Activated CD8-positive, alpha-beta memory T cell treated with anti-CD3 and anti-CD28 coated beads for 48 hours (primary cell): ENCODE measurements at places on chromosomes 6 and 20.
A peak's percentile ranks its signal among the peaks of the same experiment; 100 is the strongest.

- DNase-seq = no peak
Observed at GRCh38 chr6:107611094-107611810, 121.3 kb downstream of the SOBP start.

- DNase-seq = no peak
Observed at GRCh38 chr6:28609672-28610071, 84.0 kb downstream of the GPX5 start.

- peak; percentile 73 for DNase-seq
Observed at GRCh38 chr6:31769684-31770371, 7.3 kb downstream of the VWA7 start.

GRCh38 chr20:10483691-10484090, 48.6 kb downstream of the SLX4IP start:
- DNase-seq = no peak

GRCh38 chr6:145929037-145929633, 35.0 kb downstream of the SHPRH start:
- no peak for DNase-seq

DNA sequence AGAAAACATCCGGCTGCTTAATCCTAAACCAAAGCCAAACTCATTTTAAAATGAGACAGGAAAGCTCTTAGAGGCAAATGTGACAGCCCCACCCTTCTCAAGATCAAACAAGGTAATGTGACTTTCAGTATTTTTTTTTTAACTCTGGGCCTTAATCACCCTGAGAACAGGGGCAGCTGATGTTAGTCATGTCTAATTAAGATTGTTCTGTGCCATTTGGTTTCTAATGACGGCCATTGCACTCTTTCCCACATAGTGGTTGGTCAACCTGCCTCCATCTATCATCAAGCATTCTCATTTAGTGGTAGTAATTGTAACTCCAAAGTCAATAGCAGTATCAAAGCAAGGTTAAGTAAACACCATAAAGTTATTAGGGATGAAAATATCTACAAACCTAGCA, 191.6 kb upstream of the EXOC2 start:
- DNase-seq = no peak

DNA sequence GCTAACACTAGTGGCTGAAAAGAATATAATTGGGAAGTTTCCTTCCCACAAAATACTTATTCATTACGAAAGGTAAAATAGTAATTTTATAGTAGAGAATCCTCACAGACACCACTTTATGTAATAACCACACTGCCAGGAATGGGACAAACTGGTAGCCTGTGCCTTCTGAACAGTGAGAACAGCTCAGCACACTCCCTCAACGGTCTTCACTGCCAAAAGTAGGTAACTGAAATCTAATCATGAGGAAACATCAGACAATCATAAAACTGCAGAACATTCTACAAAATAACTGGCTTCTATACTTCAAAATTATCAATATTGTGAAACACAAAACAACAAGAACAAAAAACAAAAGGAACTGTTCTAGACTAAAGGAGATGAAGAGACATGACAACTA, 44.1 kb downstream of the NUP153 start:
- DNase-seq = no peak

- no peak for DNase-seq
Observed at GRCh38 chr20:31945785-31946184, 6.1 kb downstream of the PDRG1 start.

- DNase-seq = no peak
Observed at GRCh38 chr6:66964216-66964615, 1257.2 kb upstream of the EYS start.

DNA sequence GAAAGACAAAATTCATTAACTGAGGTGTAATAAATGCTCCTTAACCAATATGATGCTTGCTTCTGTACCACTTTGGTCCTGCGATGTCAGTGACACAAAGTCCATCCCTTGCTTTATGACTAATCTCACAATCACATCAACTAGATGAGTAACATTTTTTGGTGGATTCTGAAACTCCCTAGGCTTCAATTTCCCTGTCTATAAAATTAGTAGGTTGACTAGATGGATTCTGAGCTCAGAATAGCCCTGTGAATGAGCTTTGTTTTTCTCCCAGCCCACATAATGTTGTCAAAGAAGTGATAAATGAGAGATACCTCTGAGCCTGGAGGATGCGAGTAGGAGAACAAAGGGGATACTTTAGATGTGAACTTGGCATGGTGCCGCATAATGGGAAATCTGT, 9.1 kb downstream of the TXLNB start:
- DNase-seq = no peak

DNA sequence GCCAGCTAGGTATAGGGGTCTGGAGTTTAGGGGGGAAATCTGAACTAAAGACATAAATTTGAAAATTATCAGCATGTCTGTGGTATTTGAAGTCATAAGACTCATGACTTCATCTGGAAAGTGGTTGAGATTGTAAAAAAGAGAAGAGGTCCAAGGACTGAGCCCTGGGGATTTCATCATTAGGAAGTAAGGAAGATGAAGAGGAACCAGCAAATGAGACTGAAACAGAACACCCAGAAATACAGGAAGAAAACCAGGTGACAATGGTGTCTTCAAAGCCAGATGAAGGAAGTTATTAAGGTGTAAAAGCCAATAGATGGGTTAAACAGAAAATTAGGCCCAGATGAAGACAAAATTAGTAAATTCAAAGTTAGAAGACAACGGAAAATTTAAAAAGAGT, 49.1 kb upstream of the UBR2 start:
- no peak for DNase-seq

GRCh38 chr6:103183831-103184411, 1675.8 kb downstream of the HACE1 start:
- DNase-seq = no peak

DNA sequence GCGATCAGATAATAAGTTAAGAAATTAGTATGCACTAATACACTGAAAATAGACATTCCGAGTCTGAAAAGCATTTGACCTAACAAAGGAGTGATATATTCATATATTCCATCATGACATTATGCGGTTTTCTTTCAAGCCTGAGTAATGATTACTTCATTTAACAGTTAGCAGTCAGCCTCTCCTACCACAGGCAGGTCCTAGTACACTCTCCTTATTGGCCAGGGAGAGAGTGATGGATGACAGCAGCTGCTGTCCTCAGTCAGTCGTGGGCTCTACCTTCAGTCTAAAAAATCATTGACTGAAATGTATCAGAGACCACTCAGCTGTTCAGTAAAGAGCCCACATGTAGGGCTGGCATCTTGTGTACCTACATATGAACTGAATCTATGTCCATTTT, 33.2 kb upstream of the VGLL2 start:
- no peak for DNase-seq

- no peak for DNase-seq
Observed at GRCh38 chr6:39493777-39494176, 171.3 kb upstream of the KCNK16 start.

GRCh38 chr6:7402716-7403115, 13.1 kb downstream of the RIOK1 start:
- DNase-seq = no peak

DNA sequence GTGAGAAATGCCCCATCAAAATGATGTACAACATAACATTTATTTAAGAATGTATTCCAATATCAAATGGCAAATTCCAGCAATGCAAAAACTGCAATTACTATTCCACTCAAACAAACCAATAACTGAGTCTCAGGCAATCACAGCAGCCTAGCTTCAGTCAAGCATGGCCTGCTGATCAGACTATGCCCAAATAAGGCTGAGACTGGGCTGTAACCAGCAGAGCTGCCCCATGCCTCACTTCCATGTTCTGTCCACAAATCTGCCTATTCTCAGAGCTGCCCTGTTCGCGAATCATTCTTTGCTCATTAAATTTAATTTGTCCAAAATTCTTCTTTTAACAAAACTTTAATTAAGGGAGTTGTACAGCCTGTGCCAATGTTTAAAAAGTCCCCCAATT, 155.4 kb downstream of the FNDC1 start:
- DNase-seq = no peak

DNA sequence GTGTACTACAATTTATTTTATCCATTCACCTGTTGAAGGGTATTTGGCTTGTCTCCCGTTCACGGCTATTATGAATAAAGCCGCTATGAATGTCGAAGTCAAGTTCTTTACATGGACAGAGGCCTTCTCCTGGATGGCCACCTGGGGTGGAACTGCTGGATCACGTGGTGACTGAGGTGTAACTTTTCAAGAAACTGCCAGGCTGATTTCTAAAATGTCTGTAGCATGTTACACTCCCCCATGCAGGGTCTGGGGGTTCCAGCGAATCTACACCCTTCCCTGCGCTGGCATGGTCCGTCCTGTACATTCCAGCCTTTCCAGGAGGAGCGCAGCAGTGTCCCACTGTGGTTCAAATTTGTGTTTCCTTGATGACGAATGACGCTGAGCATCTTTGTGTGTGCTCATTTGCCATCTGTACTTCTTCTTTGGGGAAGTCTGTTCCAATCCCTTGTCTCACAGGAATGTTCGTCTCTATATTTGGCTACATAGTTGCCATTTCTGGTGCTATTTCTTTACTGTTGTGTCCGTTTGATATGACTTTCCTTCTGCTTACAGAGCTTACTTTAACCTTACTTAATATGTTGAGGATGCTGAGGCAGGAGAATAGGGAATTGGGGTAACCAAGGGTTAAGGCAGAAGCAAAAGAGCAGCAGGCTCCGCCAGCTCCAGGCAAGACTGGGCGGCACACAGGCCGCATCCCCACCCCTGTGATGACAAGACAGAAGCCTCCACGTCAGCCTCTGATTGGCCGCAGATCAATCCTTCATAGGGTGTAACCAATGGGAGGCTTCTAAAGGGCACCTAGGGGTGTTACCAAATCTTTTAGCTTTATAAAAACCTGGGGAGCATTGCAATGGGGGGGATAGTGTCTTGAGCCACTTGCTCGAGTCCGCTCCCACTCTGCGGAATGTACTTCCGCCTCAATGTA, 106.6 kb downstream of the TAF4 start:
- no peak for DNase-seq
